Activated CD4-positive, alpha-beta T cell treated with anti-CD3 and anti-CD28 coated beads for 36 hours (primary cell): ENCODE measurements at places on chromosomes 6 and 20. TPM values are rescaled to one million over a fixed set of nuclear protein-coding genes. Genes with fewer than 3 reads are reported as not detected.

The TMEM217 gene
- 2.5 TPM for total RNA-seq

The VWA7 gene
- total RNA-seq, result 1.5 TPM

The SRC gene
- total RNA-seq, result 5.7 TPM

The DHX35 gene
- total RNA-seq, result 12.0 TPM

The CGA gene
- total RNA-seq, result not detected
